ENCODE measurements at places on chromosomes 4 and X. TPM values are rescaled to one million over a fixed set of nuclear protein-coding genes. Genes with fewer than 3 reads are reported as not detected.

- H3K4me3 ChIP-seq, result no peak overlapping the region
- no peak for DNase-seq
- no peaks in the 10 kb centered on the region for H3K27me3 ChIP-seq
- H3K4me1 ChIP-seq, result no peaks in the 10 kb centered on the region
- no peaks in the 10 kb centered on the region for H3K36me3 ChIP-seq
- no peak overlapping the region for H3K27ac ChIP-seq
These were observed 154.2 kb upstream of the FAM9B start for GRCh38 chrX:9188117-9188516.

- H3K27ac ChIP-seq, result no peak overlapping the region
- H3K4me1 ChIP-seq, result no peaks in the 10 kb centered on the region
- DNase-seq, result no peak
- H3K4me3 ChIP-seq, result no peak overlapping the region
- H3K27me3 ChIP-seq, result peaks cover 20% of the 10 kb centered on the region
These were observed 11.4 kb downstream of the MAOB start for GRCh38 chrX:43870758-43871419.

DNA sequence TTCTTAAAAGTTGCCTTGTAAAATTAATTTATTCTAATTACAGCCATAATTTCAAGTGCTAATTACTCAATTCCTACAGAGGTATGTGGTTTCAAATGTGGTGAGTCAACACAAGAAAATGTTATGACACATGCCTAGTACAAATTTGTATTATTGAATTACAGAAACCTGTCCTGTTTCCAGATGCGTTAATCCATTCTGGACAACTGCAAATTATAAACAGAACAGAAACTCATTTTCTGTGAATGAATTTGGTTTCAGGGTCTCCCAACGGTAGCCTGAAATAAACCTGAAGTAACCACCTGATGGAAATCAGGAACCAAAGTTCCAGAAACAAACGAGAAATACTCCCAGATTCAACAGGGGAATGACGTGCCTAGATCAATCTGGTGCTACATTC is 328.6 kb upstream of the F9 start:
- H3K4me3 ChIP-seq, result no peak overlapping the region
- no peaks in the 10 kb centered on the region for H3K36me3 ChIP-seq
- DNase-seq, result no peak
- H3K4me1 ChIP-seq, result no peaks in the 10 kb centered on the region

DNA sequence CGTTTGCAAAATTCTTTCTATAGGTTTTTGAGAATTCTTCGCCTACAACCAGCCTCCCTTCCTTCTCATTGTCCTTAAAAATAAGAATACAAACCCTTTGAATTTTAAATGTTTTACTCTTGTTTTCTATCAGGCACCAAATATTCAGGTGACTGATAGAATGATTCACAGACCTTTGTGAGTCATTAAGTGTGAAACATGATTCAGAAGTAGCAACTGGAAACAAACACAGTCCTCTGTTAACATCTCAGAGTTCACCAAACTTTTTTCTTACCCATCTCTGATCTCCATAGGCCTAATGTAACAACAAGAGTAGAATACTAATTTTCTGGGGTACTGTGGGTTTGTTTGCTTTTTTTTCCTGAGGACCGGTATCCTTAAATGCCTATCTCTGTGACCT is 63.4 kb upstream of the MAB21L2 start:
- H3K4me3 ChIP-seq, result no peak overlapping the region
- no peaks in the 10 kb centered on the region for H3K27me3 ChIP-seq
- DNase-seq, result no peak
- H3K36me3 ChIP-seq, result no peaks in the 10 kb centered on the region

DNA sequence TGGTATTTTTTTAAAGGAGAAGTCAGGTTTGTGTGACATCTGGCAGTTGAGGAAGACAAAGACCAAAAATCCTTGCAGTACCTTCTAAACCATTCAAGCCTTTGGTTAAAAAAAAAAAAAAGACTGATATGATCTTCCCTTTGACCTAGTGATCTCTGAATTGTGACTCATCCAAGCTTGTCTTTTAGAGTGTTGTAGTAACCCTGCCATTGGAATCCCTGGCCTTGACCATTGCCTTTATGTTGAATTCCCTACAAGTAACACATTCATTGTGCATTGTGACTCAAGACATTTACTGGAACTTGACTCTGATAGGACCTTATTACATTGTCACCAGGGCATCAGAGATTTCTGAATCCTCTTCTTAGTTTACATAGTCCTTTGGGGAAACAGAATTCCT is 1469.0 kb downstream of the TECRL start:
- DNase-seq, result no peak
- H3K27ac ChIP-seq, result no peak overlapping the region
- no peaks in the 10 kb centered on the region for H3K4me1 ChIP-seq
- no peaks in the 10 kb centered on the region for H3K36me3 ChIP-seq

- no peak overlapping the region for H3K27ac ChIP-seq
- no peak for DNase-seq
- no peaks in the 10 kb centered on the region for H3K27me3 ChIP-seq
- no peak overlapping the region for H3K4me3 ChIP-seq
These were observed 148.6 kb downstream of the GC start for GRCh38 chr4:71635139-71635748.

DNA sequence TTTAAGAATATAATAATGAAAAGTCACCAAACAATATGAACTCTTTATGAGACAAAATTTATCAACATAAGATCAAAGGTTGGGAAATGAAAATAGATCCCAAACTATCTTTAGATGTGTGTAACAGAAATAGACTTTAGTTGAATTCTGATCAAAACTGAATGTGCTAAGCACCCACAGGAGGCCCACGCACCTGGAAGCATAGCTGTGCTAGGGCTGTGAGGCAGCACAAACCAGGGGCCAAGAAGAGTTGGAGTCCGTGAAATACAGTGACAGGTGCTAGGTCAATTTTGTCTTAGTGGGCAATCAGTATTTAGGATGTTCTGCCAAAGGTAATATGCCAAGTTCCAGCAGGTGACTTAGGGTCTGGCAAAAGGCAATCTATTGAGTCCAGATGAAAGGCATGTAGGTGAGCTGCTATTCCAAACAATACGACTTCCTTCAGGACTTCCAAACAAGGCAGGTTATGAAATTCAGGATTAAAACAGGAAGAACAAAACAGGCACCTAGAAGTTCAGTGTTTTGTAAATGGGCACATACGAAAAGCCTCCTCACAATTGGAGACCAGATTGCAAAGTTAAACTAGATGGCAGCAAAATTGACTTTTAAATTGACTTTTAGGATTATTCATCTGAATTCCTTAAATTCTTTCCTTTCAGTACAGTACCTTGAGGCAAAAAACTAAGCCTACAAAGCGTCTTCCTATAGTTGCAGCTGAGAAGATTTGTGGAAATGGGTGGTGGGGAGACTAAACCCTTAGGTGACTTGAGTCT is 4.7 kb upstream of the PCDH18 start:
- no peaks in the 10 kb centered on the region for H3K27me3 ChIP-seq
- H3K36me3 ChIP-seq, result no peaks in the 10 kb centered on the region
- H3K4me3 ChIP-seq, result no peak overlapping the region
- H3K27ac ChIP-seq, result peak overlapping the region; percentile 49
- H3K4me1 ChIP-seq, result no peaks in the 10 kb centered on the region
- no peak for DNase-seq

DNA sequence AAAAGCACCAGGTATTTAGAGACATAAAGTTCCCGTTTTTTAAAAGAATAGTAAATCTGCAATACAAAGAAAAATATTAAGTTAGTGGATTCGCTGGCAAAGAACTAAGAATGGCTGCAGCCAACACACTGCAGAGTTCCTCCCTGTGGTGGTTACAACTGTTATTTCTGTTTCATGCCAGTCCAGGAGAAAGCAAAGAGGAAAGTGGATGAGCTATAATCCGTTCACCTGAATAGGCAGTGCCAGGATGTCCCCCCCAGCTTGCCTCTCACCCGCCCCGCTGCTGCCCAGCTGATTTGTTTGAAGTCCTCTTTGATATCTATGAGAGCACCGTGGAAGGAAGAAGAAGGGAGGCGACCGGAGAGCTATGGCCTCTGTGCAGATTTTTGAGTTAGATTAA is 63.9 kb downstream of the PTCHD1 start:
- DNase-seq, result no peak
- no peaks in the 10 kb centered on the region for H3K36me3 ChIP-seq
- H3K4me3 ChIP-seq, result no peak overlapping the region
- peaks cover 32% of the 10 kb centered on the region for H3K27me3 ChIP-seq
- no peaks in the 10 kb centered on the region for H3K4me1 ChIP-seq
- no peak overlapping the region for H3K27ac ChIP-seq

DNA sequence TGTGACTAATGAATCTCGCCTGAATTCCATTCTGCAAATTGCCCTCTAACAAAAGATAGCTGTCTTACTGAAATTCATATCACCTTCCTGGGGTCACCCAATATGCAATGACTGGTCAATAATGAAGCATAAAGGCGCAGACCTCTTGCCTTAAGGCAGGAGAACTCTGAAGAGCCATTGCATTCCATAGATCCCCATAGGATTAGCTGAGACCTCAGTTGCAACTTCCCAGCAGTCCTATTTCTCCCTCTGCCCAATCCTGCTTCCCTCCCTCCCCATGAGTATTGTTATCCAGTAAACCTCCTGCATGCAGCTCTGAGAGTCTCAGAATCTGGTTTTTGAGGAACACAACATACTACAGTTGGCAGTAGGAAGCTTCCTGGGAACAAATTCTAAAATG is 396.5 kb downstream of the DCAF12L2 start:
- H3K4me3 ChIP-seq, result no peak overlapping the region
- H3K36me3 ChIP-seq, result no peaks in the 10 kb centered on the region
- H3K27me3 ChIP-seq, result no peaks in the 10 kb centered on the region
- H3K27ac ChIP-seq, result no peak overlapping the region
- no peaks in the 10 kb centered on the region for H3K4me1 ChIP-seq
- DNase-seq, result no peak

DNA sequence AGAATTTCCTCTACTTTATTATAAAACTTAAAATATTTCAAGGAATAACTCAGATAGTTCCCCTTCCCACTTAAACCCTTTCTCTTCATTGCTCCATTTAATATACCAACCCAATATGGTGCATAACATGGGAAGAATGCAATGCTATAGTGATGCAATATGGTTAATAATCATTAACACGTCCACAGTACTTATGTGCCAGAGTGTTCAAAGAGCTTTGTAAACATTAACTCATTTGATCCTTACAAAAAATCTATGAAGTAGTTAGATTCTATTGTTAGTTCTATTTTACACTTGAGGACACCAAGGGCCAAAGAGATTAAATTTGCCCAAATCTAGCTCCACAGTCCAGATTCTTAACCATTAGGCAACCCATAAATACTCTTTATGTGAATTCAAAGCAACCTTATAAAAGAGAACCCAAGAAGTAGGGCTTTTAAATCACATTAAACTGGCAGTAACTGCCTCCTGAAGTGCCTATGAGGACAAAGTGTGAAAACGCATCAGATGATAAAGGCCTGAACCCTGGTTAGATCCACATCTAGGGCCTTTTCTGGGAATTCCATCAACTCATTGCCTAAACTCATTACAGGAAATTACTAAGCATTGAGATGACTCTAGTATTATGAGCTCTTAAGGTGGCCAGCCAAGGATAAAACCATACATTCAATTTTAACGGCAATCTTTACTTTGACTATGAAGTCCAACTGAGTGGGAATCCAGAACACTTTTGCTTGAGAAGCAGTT is 94.3 kb downstream of the AREG start:
- no peaks in the 10 kb centered on the region for H3K27me3 ChIP-seq
- H3K4me1 ChIP-seq, result no peaks in the 10 kb centered on the region
- H3K4me3 ChIP-seq, result no peak overlapping the region

DNA sequence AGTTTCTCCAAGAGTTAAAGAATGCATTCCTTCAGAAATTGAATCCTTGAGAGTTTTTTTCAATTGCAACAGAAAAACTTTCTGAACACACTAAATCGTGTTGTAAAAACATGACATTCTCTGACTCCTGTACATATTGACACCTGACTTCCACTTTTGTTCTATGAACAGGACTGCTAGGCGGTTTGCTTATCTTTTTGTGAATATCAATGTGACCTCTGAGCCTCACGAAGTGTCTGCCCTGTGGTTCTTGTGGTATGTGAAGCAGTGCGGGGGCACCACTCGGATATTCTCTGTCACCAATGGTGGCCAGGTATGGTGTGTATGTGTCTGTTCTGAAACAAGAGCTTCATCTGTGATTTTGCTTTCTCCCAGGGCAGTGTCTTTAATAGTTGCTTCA is 71.9 kb downstream of the MAOA start:
- H3K4me3 ChIP-seq, result no peak overlapping the region
- H3K27me3 ChIP-seq, result peaks cover 38% of the 10 kb centered on the region
- H3K27ac ChIP-seq, result no peak overlapping the region
- H3K4me1 ChIP-seq, result no peaks in the 10 kb centered on the region
- DNase-seq, result no peak

GRCh38 chrX:111260451-111260850 is 9.8 kb downstream of the CAPN6 start:
- DNase-seq, result no peak
- H3K27me3 ChIP-seq, result no peaks in the 10 kb centered on the region
- no peaks in the 10 kb centered on the region for H3K4me1 ChIP-seq
- H3K27ac ChIP-seq, result no peak overlapping the region
- no peak overlapping the region for H3K4me3 ChIP-seq

GRCh38 chrX:72569786-72570185 is 2.9 kb downstream of the HDAC8 start:
- no peaks in the 10 kb centered on the region for H3K36me3 ChIP-seq
- no peak overlapping the region for H3K4me3 ChIP-seq
- H3K27ac ChIP-seq, result no peak overlapping the region
- no peaks in the 10 kb centered on the region for H3K4me1 ChIP-seq
- DNase-seq, result no peak

DNA sequence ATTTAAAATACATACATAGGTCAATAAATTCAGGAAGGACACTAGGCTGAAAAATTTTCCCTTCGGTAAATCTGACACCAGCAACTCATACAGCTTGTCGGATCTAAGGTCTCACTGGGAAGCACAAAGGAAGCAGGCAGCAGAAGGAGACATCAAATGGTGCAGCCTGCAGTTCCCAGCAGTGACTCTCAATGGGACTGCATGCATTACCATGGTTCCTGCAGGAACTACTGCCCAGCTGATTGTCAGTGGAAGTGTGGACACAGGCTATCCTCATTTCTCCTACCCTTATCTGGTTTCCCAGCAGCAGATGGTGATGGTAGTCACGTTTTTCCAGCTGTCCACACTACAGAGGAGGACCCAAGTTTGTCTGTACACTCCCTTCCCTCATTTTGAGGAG is 113.3 kb downstream of the PPP1R2C start:
- H3K36me3 ChIP-seq, result no peaks in the 10 kb centered on the region
- H3K27me3 ChIP-seq, result peaks cover 16% of the 10 kb centered on the region
- DNase-seq, result no peak

GRCh38 chr4:73864365-73864764 is 4.8 kb upstream of the CXCL1 start:
- H3K27ac ChIP-seq, result no peak overlapping the region
- DNase-seq, result no peak
- no peaks in the 10 kb centered on the region for H3K27me3 ChIP-seq
- H3K4me3 ChIP-seq, result no peak overlapping the region
- no peaks in the 10 kb centered on the region for H3K4me1 ChIP-seq
- no peaks in the 10 kb centered on the region for H3K36me3 ChIP-seq

Gene ABCG2
- 6.9 TPM for total RNA-seq

Gene STPG2
- total RNA-seq, result 3.8 TPM

Gene TMSB15B
- total RNA-seq, result 5.6 TPM

Gene RHOXF2B
- not detected for total RNA-seq

Gene BEX4
- 21.9 TPM for total RNA-seq

Gene SSX2
- not detected for total RNA-seq

Gene TLR3
- 7.4 TPM for total RNA-seq

Measured in breast epithelium (tissue), 4 donors.